ENCODE measurements at places on chromosomes 12 and 14.
A peak's percentile ranks its signal among the peaks of the same experiment; 100 is the strongest.

- no peak for DNase-seq
Measured at GRCh38 chr12:109510196-109510595, 32.8 kb downstream of the UBE3B start.

- DNase-seq: no peak
Measured at GRCh38 chr12:57552835-57553313, 3.0 kb downstream of the KIF5A start.

DNA sequence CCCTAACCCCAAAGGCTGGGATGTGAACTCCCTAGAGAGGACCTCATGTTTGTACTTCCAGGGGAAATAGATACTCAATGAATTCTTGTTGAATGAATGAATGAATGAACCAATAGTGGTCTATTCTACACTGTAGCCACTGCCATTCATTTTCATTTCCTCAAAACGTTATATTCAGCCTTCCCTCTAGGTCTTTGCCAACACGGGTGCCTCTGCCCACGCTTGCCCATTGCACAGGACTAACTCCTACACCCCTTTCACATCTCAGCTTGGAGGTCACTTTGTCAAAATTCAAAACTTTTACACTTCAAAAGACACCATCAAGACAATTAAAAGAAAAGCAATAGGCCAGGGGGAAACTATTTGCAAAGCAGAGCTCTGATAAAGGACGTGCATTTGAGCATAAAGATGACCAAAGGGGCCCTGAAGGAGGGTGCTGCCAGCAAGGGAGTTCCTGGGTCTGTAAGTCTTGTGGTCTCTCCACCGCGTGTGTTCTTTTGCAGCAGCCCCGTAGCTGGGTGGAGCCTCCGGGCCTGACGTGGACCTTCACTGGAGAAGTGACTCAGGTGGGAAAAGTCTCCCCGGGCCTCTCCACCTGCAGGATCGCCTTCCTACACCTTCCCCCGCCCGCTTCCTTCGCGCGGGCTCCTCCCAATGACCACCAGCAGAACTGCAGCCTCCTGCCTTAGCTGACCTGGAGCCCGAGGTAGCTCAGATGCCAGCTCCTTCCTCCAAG, 31.5 kb downstream of the TMEM63C start:
- no peak for DNase-seq

DNA sequence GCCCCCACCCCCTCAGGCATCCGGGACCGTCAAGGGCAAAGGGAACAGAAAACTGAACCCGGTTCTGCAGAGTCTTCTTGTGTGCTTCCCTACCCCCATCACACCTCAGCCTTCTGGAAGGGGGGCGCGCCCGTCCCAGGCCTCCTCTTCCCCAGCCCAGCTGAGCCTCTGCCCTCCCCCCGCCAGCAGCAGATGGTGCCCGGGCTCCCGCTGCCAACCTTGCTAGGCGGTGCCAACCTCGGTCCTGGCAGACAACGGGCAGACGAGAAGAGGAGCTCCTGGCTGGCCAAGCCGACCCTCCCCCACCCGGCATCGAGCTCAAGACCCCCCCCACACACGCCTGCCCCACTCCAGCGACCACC, 8.7 kb downstream of the STAC3 start:
- DNase-seq: peak; percentile 70

Data from NCI-H446 treated with DMSO at 0.1 percent for 48 hours (cell line).